Activated naive CD4-positive, alpha-beta T cell treated with anti-CD3 and anti-CD28 coated beads for 36 hours (primary cell): ENCODE measurements at places on chromosomes 3 and 15.

DNA sequence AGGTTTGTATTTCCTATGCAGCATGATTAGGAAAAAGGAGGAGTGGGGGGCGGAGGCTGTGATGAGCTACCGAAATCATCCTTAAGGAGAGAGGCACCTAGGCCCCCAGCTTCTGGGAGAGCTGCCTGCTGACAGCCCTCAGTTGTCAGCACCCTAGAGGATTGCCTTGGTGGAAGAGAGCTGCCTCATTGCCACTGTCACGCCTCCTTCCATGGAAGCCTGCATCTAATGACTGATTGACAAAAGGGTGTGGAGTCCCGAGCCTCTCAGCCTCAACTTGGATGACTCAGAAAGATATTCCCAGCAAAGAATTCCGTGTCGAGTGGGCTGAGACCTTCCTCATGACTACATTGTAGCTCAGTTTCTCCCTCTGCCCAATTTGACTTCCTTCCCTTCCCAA lies 320.4 kb upstream of the PROK2 start:
- H3K27me3 ChIP-seq = peaks cover 3% of the 10 kb centered on the region
- no peak overlapping the region for H3K27ac ChIP-seq
- H3K4me1 ChIP-seq = peaks cover 17% of the 10 kb centered on the region
- no peak overlapping the region for H3K4me3 ChIP-seq
- DNase-seq = no peak

- H3K27me3 ChIP-seq = no peaks in the 10 kb centered on the region
- H3K27ac ChIP-seq = peak overlapping the region; percentile 98
- H3K4me3 ChIP-seq = no peak overlapping the region
Observed at GRCh38 chr3:4976109-4976508, 3.1 kb upstream of the BHLHE40 start.

GRCh38 chr3:179037351-179037750 lies 34.3 kb downstream of the ZMAT3 start:
- peak; percentile 82 for DNase-seq
- H3K4me3 ChIP-seq = peak overlapping the region; percentile 61
- H3K4me1 ChIP-seq = peaks cover 11% of the 10 kb centered on the region

DNA sequence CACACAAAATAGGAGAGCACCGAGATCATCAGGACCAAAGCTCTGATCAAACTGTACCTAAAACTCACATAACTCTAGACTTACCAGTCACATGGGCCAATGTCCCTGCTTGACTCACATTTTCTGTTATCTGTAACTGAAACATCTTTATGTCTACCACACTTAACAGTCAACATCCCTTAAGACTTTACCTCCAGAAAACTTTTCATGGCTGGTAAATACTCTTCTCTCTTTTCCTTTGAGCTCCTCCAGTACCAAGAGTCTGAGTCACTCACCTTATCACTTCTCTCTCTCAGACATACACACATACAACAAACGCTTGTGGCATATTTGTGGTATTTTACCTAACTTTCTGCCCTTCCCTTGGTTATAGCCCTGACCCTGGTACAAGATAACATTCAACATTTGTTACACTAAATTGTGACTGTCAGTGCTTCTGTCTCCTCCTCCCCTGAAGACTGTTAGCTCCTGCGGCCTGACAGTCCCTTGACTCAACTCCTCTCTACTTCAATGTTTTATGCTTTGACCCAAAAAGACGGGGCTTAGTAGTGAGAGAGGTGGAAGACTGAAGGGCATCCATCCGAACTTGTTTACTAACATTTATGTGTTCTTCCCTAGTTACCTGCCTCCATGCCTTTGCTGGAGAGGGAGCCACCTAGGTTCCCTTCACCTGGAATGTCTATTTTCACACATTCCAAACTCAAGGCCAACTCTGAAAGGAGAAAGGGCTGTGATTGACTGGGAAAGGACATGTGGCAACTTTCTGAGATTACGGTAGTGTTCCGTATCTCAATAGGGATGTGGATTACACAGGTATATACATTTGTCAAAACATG lies 3.7 kb upstream of the EFHB start:
- H3K36me3 ChIP-seq = no peaks in the 10 kb centered on the region
- H3K4me1 ChIP-seq = peaks cover 13% of the 10 kb centered on the region
- H3K27me3 ChIP-seq = peaks cover 6% of the 10 kb centered on the region

- H3K27ac ChIP-seq = peak overlapping the region; percentile 52
- peaks cover 29% of the 10 kb centered on the region for H3K4me1 ChIP-seq
- no peaks in the 10 kb centered on the region for H3K27me3 ChIP-seq
- DNase-seq = no peak
- H3K4me3 ChIP-seq = no peak overlapping the region
- H3K36me3 ChIP-seq = peaks cover 41% of the 10 kb centered on the region
Observed at GRCh38 chr3:15044326-15044725, 20.8 kb downstream of the MRPS25 start.

DNA sequence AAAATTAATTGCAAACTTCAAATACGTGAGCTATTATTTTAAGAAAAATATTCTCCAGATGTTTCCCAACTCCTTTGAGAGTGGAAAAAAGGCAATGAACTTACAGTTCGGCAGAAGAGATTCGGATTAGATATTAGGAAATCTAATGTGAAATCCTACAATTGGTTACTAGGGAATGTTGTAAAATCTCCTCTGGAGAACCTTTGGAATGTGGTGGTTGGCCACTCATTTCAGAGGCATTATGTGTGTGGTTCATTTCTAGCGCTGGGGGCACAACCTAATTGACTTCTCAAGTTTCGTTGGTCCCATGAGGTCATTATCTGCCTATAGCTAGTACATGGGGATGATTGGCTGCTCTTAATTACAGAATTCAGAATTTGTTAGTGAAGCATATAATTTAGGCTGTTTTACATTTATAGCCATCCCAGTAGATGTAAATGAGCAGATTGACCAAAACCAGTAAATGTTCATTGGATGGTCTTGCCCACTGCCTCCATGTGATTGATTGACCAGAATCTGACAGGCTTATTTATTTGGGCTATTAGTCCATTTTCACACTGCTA lies 34.6 kb upstream of the CMSS1 start:
- DNase-seq = no peak
- peaks cover 5% of the 10 kb centered on the region for H3K4me1 ChIP-seq
- H3K36me3 ChIP-seq = no peaks in the 10 kb centered on the region
- H3K27ac ChIP-seq = no peak overlapping the region

- peaks cover 31% of the 10 kb centered on the region for H3K27me3 ChIP-seq
- no peaks in the 10 kb centered on the region for H3K4me1 ChIP-seq
- H3K36me3 ChIP-seq = no peaks in the 10 kb centered on the region
- no peak for DNase-seq
- H3K27ac ChIP-seq = no peak overlapping the region
Observed at GRCh38 chr15:56774356-56774755, 41.0 kb upstream of the ZNF280D start.

- H3K27ac ChIP-seq = no peak overlapping the region
- no peak for DNase-seq
- no peaks in the 10 kb centered on the region for H3K4me1 ChIP-seq
- H3K36me3 ChIP-seq = no peaks in the 10 kb centered on the region
- no peaks in the 10 kb centered on the region for H3K27me3 ChIP-seq
Observed at GRCh38 chr3:84904212-84904611, 54.6 kb upstream of the CADM2 start.

DNA sequence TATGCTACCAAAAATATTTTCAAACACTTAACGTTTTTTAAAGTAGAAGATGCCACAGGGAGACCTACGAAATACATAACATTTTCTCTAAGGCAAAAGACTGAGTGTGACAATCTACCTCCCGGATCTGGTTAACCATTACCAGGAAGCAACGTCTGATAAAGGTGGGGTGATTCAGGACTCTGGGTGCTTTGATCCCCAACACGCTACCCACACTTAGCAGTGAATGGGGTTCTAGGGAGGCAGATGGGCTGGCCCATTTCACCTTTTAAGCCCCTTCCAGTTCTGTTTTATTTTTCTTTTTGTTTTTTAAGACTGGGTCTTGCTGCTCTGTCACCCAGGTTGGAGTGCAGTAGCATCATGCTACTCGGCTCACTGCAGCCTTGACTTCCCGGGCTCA lies 39.5 kb downstream of the EIF4E3 start:
- no peaks in the 10 kb centered on the region for H3K27me3 ChIP-seq
- H3K4me3 ChIP-seq = no peak overlapping the region
- DNase-seq = no peak
- H3K36me3 ChIP-seq = peaks cover 8% of the 10 kb centered on the region

DNA sequence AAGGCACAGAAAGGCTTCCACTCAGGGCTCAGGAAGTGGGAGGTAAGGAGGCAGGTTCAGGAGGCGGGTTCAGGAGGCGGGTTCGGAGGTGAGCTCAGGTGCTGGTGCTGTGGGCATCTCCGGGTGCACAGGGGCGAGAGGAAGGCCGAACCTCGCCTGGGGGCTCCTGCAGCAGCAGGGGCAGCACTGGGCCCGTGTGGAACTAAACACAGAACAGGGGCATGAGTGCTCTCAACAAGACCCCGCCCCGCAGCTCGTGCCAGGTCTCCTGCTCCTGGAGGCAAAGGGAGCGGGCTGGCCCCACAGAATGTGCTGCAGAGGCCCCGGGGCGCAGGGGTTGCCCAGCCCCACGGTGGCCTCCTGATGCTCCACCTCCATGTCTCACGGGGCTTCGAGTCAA lies 13.7 kb downstream of the ZDHHC19 start:
- no peaks in the 10 kb centered on the region for H3K27me3 ChIP-seq
- DNase-seq = no peak
- H3K27ac ChIP-seq = no peak overlapping the region
- peaks cover 18% of the 10 kb centered on the region for H3K4me1 ChIP-seq

- DNase-seq = no peak
- no peak overlapping the region for H3K4me3 ChIP-seq
- no peaks in the 10 kb centered on the region for H3K36me3 ChIP-seq
Observed at GRCh38 chr15:70362886-70363285, 265.2 kb upstream of the TLE3 start.

DNA sequence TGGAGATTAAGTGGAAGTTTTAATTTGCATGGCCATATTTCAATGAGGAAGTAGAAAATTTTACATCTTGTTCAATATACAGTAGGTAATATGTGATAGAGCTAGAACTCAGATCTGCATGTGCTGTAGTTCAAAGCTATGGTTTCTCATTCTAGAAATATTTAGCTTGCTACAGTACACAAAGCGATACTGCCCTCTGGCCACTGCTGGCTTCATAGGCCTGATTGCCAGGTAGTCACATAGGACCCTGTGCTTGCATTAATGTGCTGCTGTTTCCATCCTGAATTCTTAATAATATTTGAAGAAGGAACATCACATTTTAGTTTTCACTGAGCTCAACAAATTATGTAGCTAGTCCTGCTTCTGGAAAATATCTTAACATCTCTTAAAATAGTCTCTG lies 87.0 kb downstream of the PLSCR2 start:
- H3K27ac ChIP-seq = no peak overlapping the region
- peaks cover 4% of the 10 kb centered on the region for H3K27me3 ChIP-seq
- no peaks in the 10 kb centered on the region for H3K4me1 ChIP-seq
- H3K4me3 ChIP-seq = no peak overlapping the region
- H3K36me3 ChIP-seq = no peaks in the 10 kb centered on the region

- H3K4me3 ChIP-seq = no peak overlapping the region
- DNase-seq = no peak
- H3K27ac ChIP-seq = no peak overlapping the region
- H3K36me3 ChIP-seq = peaks cover 32% of the 10 kb centered on the region
Observed at GRCh38 chr3:129854460-129854859, 39.1 kb downstream of the TMCC1 start.

DNA sequence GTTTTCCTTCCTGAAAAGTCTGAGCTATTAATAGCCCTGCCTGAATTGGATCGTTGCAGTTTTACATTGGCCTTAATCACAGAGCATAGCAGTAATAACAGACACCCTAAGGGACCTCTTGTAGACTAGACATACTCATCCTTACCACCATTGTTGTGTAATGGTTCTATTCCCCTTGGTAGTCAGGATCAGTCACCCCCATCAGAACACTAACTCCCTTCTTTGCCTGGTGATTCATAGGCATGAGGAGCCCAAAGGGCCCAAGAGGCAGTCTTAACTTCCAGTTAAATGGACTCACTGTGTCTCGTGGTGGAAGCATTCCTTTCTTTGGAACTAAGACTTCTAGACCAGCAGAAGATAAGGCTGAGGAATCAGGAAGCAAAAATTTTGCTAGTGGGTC lies 20.2 kb downstream of the CGGBP1 start:
- no peak overlapping the region for H3K27ac ChIP-seq
- H3K4me3 ChIP-seq = no peak overlapping the region
- H3K36me3 ChIP-seq = no peaks in the 10 kb centered on the region
- H3K27me3 ChIP-seq = peaks cover 2% of the 10 kb centered on the region
- DNase-seq = no peak

GRCh38 chr15:39628144-39628508 lies 47.2 kb downstream of the THBS1 start:
- no peak overlapping the region for H3K4me3 ChIP-seq
- DNase-seq = no peak
- H3K27ac ChIP-seq = no peak overlapping the region
- no peaks in the 10 kb centered on the region for H3K36me3 ChIP-seq
- H3K27me3 ChIP-seq = peaks cover 1% of the 10 kb centered on the region

DNA sequence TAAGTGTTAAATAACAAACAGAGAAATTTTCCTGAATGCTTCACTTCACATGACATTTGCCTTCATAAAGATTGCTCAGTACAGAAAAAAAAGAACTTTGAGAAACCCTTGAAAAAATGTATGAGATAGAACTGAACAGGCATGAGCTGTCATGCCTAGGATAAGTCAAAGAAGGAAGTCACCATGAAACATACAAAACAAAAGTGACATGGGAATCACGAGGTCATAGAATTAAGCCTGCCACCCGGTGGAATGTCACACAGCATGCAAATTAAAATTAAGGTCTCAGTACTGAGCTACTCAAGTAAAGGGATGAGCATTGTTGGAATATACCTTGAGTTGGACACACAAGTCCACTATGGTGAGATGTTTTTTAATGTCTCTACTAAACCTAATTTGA lies 652.5 kb upstream of the NECTIN3 start:
- peaks cover 4% of the 10 kb centered on the region for H3K27me3 ChIP-seq
- no peak overlapping the region for H3K4me3 ChIP-seq
- H3K36me3 ChIP-seq = no peaks in the 10 kb centered on the region
- H3K4me1 ChIP-seq = no peaks in the 10 kb centered on the region
- DNase-seq = peak; percentile 4
- no peak overlapping the region for H3K27ac ChIP-seq

DNA sequence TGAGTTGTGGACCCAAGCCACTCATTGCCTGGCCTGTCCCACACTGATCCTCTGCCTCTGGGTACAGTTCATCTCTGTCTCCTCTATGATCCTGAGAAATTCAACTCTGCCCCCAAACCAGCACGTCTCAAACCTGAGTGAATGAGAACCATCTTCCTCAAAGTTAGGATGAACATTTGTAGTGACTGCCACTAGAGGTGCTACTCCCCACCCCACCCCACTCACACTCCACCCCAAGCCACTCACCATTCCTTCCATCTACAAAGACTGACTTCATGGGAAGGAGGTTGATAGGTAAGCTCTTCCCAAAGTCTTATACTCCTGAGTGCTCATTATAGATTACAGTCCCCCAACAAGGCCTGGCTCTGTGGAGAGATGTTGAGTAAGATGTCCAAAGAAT lies 43.8 kb downstream of the NEK10 start:
- H3K27me3 ChIP-seq = no peaks in the 10 kb centered on the region
- H3K4me3 ChIP-seq = no peak overlapping the region
- H3K27ac ChIP-seq = no peak overlapping the region
- no peaks in the 10 kb centered on the region for H3K4me1 ChIP-seq

- no peak for DNase-seq
- H3K4me3 ChIP-seq = no peak overlapping the region
- no peak overlapping the region for H3K27ac ChIP-seq
- H3K36me3 ChIP-seq = no peaks in the 10 kb centered on the region
- peaks cover 7% of the 10 kb centered on the region for H3K27me3 ChIP-seq
- H3K4me1 ChIP-seq = peaks cover 3% of the 10 kb centered on the region
Observed at GRCh38 chr15:57307527-57308169, 68.7 kb upstream of the CGNL1 start.
